ENCODE measurements at places on chromosomes 6 and 20.

GRCh38 chr20:3547906-3548305 is 77.1 kb downstream of the ATRN start:
- DNase-seq, result no peak

- no peak for DNase-seq
Observed at GRCh38 chr20:46118481-46119020, 437 bp downstream of the CD40 start.

GRCh38 chr6:125844989-125845388 is 54.2 kb downstream of the NCOA7 start:
- DNase-seq, result no peak

DNA sequence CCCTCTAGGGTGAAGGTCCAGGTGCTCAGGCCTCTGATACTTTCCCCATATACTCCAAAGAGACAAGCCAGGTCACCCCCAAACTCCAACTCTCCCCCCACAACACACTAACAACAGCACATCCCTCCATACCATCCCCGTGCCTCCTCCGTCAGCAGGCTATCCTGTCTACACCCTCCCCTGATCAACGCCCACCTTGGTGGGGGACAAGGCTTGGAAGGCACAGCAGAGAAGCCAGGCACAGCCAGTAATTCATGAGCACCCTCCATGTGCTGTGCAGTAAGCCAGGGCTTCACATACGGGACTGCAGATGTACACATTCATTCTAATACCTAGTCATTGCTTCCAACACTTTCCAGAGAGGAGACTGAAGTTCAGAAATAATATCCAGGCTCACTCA is 57.6 kb downstream of the TRERF1 start:
- DNase-seq, result no peak

DNA sequence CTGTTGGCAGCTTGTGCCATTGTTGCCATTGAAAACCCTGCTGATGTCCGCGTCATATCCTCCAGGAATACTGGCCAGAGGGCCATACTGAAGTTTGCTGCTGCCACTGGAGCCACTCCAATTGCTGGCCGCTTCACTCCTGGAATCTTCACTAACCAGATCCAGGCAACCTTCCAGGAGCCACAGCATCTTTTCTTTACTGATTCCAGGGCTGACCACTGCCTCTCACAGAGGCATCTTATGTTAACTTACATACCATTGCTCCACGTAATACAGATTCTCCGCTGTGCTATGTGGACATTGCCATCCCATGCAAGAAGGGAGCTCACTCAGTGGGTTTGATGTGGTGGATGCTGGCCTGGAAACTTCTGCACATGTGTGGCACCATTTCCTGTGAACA is 221.8 kb upstream of the FAM83B start:
- no peak for DNase-seq

DNA sequence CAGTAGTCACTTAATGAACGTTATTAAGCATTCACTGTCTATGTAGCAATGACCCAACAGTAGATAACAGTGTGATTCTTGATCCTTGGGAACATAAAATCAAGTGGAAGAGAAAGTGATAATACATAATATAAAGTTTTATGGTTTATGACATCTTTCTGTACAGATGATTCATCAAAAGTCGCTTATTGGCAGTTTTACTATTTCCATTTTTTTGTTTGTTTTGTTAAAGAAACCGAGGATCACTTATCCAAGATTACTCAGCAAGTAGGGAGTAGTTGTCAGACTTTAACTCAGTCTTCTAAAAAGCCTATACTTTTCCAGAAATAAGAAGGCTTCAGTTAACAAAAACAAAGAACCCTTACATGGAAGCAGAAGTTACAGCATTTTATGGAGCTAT is 260.8 kb downstream of the ZFAND3 start:
- no peak for DNase-seq

DNA sequence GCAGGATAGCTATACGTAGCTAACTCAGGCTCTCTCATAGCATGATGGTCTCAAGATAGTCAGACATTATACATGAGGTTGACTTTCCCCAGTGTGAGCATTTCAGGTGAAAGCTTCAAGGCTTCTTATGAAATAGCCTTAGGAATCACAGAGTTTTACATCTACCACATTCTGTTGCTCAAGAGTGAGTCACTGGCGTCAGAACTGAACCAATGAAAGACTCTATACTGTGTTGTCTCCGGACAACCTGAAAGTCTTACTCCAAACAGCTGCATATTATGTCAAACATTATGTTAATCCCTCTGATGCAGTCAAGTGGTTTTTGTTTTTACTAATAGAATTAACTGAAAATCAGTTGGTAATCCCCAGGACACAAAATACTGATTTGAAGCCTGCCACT is 79.8 kb upstream of the TRDN start:
- no peak for DNase-seq

DNA sequence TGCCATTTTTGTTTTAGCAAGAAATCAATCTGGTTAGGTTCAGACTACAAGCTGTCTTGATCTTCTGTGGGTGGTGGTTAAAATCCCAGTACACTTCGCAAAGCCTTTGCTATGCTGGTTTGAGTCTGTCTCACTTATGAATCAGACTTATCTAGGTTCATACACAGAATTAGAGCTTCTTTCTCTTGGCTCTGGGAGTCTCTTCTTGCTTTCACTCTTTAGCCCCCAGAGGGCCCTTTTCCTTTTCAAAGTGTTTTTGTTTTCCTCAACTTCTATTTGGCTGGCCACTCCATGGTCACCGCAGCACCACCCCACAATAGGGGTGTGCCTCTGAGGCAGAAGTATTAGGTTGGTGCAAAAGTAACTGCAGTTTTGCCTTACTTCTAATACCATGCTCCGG is 21.3 kb downstream of the ECI2 start:
- no peak for DNase-seq

- DNase-seq, result no peak
Observed at GRCh38 chr6:10947966-10948365, 61.1 kb downstream of the SYCP2L start.

DNA sequence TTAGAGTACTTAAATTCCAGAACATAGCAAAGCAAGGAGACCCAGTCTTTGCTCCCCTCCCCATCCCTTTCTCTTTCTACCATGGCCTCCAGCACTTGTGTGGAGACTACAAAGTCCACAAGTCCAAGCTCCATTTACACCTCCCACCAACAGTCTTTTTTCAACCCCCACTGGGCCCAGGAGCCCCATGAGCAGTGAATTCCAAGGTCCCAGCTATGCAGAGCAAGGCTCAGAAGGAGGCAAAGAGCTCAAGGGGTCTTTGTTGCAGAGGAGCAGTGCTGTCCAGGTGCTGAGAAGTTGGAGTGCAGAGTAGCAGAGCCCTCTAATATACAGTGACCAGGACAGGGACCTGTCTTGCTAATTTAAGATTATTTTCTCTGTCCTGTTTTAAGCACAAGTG is 9.0 kb downstream of the PAK5 start:
- DNase-seq, result peak; percentile 45

DNA sequence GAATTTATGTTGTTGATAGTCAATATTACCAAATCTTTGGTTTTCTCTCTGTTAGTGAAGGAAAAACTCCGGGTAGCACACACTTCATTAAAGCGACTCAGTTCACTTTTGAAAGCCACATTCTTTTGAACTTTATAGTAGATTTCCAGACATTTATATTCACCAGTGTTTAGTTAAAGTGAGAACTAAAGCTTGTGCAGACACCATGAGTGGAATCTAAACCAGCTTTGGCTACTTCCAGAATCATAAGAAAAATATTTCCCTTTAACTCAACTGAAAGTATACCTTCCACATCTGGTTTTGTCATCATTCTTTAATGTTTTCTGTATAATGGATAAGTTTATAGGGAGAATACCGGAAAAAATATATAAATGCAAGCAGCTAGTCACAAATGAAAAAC is 92.1 kb upstream of the COL21A1 start:
- DNase-seq, result no peak

DNA sequence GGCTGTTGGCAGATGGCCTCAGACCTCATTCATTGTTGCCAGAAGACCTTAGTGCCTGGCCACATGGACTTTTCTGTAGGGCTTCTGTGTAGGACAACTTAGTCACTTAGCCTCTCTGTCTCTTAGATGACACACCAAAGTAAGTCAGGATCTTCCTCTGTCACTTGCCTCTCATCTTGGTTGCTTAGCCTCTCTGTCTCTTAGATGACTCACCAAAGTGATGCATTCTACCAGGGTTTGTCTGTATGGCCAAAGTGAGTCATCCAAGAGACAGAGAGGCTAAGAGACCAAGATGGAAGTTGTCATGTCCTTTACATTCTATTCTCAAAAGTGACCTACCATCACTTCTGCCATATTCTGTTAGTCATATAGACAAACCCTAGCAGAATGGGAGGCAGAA is 255.9 kb upstream of the DEFB112 start:
- DNase-seq, result no peak

- DNase-seq, result no peak
Observed at GRCh38 chr20:54774426-54774825, 299.0 kb downstream of the DOK5 start.

DNA sequence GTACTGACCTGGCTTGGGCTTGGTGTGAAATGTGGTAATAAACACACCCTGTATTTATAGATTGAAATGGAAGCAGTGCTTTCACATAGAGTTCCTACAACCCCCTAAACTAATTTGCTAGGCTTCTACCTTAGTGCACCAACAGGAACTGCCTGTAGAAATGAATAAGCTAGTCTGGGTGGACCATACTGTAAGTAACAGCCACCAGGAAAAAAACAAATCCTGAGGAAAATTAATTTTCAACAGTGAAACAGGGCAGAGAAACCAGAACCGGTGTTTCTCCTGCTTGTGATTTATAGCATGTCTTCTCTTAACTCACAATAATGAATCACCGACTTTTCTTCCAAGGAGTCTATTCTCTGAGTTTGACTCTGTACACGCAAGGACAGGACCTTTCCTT is 184.8 kb upstream of the HDAC2 start:
- no peak for DNase-seq

GRCh38 chr20:59023616-59024015 is 4.4 kb downstream of the TUBB1 start:
- DNase-seq, result no peak

DNA sequence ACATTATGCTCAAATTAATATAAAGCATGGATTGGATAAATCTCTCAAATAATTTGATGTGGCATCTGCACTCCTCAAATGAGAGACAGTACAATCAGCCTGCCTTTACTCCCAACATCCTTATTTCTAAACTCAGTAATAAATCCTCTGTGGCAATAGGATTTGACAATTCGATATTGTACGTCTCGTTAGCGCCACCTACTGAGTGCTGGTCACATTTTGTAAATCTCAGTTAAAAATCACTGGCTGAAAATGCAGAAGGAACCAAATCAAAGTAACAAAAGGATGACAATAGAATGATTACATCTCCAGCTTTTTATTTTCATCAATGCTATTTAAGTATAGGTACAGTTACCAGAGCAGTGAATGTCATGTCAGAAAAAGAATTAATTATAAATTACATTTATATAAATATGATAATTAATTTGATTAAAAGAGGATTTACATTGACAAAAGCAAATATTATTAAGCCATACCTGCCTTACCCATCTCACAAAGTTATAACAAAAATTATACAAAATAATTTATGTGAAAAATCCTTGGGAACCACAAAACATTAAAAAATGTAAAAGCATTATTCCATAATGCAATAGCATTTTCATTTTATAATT is 20.2 kb upstream of the GJE1 start:
- DNase-seq, result no peak

GRCh38 chr6:39322306-39322850 is at the start of gene KCNK16:
TSS of gene KCNK16 (minus strand) at chr6:39322702. CDS start at chr6:39322540, 162 bp downstream.
- DNase-seq, result no peak

DNA sequence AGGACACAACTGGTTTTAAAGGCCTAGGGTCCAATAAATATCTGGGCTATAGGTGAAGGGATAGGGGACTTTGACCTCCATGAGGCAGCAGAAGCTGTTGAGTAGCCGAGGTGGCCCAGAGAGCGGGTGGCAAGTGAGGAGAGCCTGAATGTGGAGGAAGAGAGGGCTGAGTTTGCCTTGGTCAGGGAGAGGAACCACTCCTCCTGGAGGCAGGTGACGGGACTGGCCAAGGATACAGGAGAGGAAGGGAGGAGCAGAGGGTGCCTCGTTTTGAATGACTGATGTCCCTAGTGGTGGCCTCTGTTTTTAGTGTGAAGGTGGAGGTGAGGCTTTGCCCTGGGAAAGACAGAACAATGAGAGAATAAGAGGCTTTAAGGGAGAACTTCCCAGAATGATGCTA is 19.1 kb upstream of the AAR2 start:
- peak; percentile 47 for DNase-seq

GRCh38 chr6:27139756-27140579 is 107.5 kb upstream of the PRSS16 start:
- DNase-seq, result no peak

DNA sequence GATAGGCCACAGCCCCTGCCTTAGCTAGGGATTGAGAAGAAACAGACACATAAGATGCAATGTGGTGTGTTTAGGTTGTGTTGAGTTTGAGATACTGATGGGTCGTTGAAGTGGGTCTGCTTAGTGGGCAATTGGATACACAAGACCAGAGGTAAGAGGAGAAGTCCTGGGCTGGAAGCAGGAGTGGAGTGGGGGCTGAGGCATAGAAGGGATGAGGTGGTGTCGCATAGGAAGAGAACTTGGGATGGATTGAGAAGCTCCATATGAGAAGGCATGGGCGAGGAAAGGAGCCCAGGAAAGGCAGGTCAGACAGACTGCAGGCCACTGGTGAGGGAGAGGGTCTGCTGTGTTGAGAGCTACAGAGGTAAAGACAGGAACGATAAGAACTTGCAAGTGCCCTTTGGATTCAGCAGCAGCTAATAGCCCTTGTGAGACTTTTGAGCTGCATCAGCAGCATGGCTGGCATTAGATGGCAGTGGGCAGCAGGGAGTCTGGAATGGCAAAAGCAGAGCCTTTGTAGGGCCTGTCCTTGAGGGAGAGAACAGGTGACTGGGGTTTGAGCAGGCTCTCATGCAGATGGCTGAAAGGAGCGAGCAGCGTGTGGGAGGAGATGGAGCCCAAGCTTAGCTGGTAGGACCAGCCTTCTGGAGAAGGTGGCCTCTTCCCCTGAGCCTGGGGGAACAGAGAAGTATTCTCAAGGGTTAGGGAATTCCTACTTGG is 33.2 kb downstream of the PLCG1 start:
- no peak for DNase-seq

- DNase-seq, result no peak
Observed at GRCh38 chr20:63189846-63190559, 25.9 kb downstream of the YTHDF1 start.
